Osteoblast (primary cell): ENCODE measurements at places on chromosomes 13 and 19. TPM values are rescaled to one million over a fixed set of nuclear protein-coding genes. Genes with fewer than 3 reads are reported as not detected.

DNA sequence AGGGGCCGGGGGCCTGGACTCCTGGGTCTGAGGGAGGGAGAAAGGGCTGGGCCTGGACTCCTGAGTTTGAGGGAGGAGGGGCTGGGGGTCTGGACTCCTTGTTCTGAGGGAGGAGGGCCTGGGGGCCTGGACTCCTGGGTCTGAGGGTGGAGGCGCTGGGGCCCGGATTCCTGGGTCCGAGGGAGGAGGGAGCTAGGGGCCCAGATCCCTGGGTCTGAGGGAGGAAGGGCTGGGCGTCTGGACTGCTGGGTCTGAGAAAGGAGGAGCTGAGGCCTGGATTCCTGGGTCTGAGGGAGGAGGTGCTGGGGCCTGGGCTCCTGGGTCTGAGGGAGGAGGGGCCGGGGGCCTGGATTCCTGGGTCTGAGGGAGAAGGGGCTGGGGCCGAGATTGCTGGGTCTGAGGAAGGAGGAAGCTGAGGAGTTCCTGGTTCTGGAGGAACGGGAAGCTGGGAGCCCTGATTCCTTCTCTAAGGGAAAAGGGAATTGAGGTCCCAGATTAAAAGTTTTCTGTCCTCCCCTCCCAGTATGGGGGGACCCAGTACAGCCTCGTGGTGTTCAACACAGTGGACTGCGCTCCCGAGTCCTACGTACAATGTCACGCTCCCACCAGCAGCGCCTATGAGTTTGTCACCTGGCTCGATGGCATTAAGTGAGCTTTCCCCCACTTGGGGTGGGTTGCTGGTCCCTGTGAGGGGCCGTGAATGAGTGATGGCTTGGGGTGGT is 721 bp downstream of the MED25 start:
- peak; percentile 52 for DNase-seq

- peak; percentile 39 for DNase-seq
Measured at GRCh38 chr19:38773469-38774177, at the start of gene LGALS7. LGALS7 (minus strand) TSS chr19:38773517; CDS start chr19:38773492, 25 bp downstream.

The YJU2 gene
- total RNA-seq, result 15.3 and 17.0 TPM in 2 replicates

GRCh38 chr13:32825481-32825880 is 190.7 kb upstream of the KL start:
- DNase-seq, result no peak

DNA sequence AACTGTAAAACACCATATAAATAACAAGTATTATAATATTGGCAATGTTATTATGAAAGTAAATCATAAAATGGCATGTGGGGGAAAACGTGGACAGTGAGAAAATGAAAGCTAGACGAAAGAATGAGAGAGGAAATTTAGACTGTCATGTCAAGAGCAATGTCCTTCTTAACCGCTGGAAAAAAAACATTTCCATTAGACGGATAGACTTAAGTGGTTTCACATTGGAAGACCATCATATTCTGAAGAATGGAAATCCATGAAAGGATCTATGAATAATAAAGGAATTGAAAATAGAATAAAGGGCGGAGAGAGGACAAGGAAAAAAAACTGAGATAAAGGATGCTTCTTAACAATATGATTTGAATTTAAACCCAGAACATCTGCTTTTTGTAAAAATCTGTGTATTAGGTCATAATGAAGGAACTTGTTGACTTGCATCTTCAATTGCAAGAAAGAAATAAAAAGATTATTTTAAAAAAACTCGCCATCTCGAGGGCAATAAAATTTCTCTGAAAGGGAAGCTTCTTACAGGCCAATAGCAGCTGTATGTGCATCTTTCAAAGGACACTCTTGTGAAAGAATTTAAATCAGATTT is 90.6 kb downstream of the SPRY2 start:
- peak; percentile 3 for DNase-seq

GRCh38 chr13:40798380-40798779 is 9.0 kb downstream of the SLC25A15 start:
- peak; percentile 13 for DNase-seq

- DNase-seq, result no peak
Measured at GRCh38 chr13:48710160-48710559, 56.4 kb downstream of the CYSLTR2 start.

DNA sequence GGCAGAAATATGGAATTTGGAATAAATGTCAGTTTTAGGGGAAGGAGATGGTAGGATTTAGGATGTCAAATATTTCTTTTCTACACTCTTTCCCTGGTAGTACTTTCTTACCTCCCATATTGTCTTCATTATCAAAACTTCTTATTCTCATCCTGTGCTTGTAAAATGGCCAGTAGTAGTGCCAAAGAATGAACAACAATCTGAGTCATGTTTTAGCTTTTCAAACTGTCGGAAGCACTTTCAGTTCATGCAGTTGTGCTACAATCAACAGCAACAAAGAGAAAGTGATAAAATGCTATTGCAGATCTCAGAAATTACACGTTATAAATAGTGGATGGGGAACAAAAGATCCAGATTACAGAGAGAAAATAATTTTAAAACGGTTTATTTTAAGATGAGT is 193.7 kb upstream of the RXFP2 start:
- DNase-seq, result no peak

The NANOS3 gene
- total RNA-seq, result 0.59 TPM in 1 of 2 replicates, not detected in the other

The ELANE gene
- total RNA-seq, result 0.36 and 0.59 TPM in 2 replicates

The MEIS3 gene
- 8.3 and 19.7 TPM in 2 replicates for total RNA-seq

GRCh38 chr19:29667901-29668341 is 2.7 kb downstream of the PLEKHF1 start:
- no peak for DNase-seq

The DENND1C gene
- total RNA-seq, result not detected in 2 replicates

DNA sequence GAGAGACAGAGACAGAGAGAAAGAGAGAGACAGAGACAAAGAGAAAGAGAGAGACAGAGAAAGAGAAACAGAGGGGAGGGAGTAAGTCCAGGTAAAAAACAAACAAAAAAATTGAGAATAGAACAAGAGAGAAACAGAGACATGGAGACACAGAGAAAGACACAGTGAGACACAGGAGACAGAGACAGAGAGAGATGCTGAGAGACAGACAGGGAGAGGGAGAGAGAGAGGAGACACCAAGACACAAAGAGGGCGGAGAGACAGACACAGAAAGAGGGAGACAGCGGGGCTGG is 5.8 kb upstream of the PROZ start:
- peak; percentile 63 for DNase-seq

DNA sequence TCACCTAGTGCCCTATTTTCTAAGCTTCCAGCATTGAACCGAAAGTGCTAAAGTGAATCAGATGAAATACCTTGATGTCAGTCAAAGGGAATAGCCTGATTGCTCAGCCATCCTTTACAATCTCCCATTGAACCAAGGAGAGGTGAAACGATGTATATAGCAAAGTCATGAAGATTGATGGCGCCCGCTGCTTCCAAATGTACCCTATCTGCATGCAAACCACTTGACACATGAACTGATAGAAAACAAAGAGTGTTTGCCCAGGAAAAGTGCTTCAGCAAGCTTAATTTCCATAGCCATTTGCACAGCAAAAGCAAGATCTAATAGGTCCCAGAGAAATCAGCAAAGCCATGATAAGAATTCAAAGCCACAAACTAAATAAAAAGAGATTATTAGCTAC is 624.9 kb upstream of the PCDH9 start:
- no peak for DNase-seq

The LCP1 gene
- 0.59 and 1.4 TPM in 2 replicates for total RNA-seq
